ENCODE measurements at places on chromosomes 7 and 10.
A peak's percentile ranks its signal among the peaks of the same experiment; 100 is the strongest.

- H3K4me1 ChIP-seq, result peaks cover 4% of the 10 kb centered on the region
- no peak overlapping the region for H3K27ac ChIP-seq
- H3K4me3 ChIP-seq, result no peak overlapping the region
- no peak for DNase-seq
These were observed 105.5 kb downstream of the TES start for GRCh38 chr7:116315803-116316202.

DNA sequence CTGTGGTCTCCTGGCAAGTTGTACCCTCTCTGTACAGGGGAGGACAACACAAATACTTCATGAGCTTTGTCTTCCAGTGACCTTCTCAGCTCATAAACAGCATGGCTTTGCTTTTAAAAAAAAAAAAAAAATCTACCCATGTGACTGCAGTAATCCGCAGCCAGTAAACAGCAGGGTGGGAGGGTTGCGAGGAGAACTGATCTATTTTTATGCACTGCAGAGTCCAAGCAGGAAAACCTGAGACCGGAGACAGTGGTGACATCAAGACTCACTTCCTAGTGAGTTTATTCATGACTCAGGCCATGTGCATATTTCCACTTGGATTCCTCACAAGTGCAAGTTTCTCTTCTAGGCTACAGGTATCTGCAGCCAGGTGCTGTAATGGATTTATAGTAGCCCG, 127.9 kb downstream of the NRF1 start:
- peaks cover 10% of the 10 kb centered on the region for H3K36me3 ChIP-seq
- H3K27ac ChIP-seq, result no peak overlapping the region
- H3K4me1 ChIP-seq, result peaks cover 19% of the 10 kb centered on the region
- no peak for DNase-seq

DNA sequence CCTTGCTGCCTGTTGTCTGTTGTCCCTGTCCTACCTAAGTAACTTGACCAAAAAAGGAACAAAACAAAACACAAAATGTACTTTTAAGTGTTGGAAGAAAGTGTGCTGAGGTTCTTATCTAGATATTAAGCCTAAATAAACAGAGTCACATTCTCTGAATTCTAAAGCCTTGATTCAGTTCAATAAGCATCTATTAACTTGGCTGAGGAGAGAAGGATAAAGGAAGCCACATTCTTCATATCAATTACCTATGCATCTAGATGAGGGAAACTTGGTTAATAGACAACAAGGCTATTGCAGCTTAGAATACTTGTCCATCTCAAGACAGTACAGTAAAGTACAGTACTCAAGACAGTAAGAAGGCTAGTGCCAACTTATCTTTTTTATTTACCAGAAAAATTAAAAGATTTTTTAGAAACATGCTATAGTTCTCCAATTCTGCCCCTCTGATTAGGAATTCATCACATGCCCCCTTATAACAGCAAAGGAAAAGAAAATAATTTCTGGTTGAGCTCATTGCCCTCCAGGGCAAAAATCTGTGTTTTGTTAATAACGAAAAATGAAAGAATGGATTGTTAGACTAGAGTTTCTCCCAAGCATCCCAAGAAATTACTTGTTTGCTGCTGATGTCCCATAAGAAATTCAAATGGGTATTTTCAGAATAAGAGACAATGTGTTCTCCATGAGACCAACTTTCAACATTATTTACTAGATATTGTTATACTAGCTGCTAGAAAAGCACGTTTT, 546.5 kb upstream of the SEMA3D start:
- no peak overlapping the region for H3K4me3 ChIP-seq
- DNase-seq, result no peak
- no peaks in the 10 kb centered on the region for H3K36me3 ChIP-seq
- H3K27me3 ChIP-seq, result no peaks in the 10 kb centered on the region

DNA sequence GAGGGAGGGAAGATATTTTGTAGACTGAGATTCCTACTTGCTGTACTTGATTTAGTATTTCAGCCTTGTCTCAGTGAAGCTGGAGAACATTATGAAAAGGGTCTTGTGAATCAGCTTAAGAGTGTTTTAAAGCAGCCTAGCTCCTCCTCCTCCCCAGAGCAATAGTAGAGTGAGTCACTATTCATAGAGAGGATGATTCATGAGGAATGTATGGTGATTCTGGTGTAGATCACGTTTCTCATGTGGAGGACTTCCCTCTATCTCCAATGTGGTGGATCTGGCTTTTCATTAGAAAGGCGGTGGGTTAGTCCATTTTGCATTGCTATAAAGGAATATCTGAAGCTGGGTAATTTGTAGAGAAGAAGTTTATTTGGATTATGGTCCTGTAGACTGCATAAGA, 340.1 kb upstream of the CHRM2 start:
- H3K36me3 ChIP-seq, result no peaks in the 10 kb centered on the region
- H3K27me3 ChIP-seq, result peaks cover 3% of the 10 kb centered on the region
- H3K27ac ChIP-seq, result no peak overlapping the region

DNA sequence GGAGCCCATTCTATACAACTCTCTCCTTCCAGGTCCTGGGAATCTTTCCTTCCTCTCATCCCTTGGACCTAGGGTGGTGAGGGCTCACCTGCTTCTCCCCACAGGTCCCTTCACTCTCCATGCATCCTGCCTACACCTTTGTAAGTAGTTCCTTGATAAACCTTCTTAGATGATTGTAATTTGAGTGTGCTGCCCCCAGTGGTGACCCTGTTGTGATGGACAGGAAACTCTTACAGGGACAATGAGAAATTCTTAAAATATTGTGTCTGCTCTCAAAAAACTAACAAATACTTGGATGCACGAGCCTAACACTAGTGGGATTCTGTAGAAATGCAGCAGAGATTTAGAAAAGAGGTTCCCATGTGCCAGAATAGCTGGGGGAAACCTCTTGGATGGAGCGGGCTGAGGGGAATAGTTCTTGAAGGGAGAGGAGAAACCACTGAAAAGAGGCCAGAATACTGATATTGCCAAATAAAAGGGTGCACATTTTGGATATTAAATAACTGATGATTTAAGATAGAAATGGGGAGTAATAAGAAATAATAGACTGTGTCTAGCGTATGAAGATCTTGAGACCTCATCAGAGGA, 6.7 kb upstream of the PAXIP1 start:
- no peak overlapping the region for H3K4me3 ChIP-seq
- DNase-seq, result no peak
- peaks cover 6% of the 10 kb centered on the region for H3K36me3 ChIP-seq
- H3K27me3 ChIP-seq, result peaks cover 4% of the 10 kb centered on the region
- no peak overlapping the region for H3K27ac ChIP-seq

DNA sequence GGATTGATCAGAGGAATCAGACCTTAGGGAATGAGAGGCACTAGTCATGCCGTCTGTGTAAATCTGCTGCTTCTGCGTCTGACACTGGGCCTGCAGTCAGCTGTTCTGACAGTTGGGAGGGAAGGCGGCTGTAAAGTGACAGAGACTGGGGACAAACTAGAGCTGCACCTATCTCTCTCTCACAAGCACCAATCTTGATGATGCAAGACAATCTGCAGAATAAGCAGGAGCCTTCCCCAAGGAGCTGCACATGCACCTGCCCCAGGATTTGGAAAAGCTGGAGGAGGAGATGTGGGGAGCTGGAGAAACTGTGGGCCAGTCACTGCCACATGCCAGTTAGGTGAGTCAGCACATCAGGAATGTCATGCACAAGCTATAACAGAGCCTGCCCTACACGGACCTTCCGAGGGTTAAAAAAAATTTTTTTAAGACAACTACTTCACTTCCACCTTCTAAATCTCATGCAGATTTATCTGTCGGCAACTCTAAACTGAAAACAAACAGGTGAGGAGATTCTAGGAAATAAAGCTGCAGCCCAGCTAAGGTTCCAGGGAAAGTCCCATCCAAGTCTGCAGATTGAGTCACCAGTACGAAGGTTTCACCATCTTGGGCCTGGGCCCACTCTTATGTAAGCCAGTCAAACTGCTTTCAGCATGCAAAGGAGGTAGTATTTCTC, 39.2 kb downstream of the ENO4 start:
- H3K36me3 ChIP-seq, result no peaks in the 10 kb centered on the region
- H3K27me3 ChIP-seq, result no peaks in the 10 kb centered on the region
- no peak for DNase-seq
- H3K27ac ChIP-seq, result peak overlapping the region; percentile 42
- no peak overlapping the region for H3K4me3 ChIP-seq
- H3K4me1 ChIP-seq, result peaks cover 35% of the 10 kb centered on the region

DNA sequence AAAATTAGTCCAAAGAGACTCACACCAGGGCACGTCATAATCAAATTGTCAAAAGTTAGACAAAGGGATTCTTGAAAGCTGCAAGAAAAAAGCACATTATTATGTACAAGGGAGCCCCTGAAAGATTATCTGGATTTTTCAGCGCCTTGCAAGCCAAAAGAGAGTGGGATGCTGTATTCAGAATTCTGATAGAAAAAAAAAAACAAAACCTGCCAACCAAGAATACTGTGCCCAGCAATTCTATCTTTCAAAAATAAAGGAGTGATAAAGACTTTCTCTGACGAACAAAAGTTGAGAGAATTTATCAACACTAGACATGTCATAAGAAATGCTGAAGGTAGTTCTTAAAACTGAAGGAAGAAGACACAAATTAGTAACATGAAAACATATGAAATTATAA, 240.2 kb downstream of the SNX13 start:
- peaks cover 15% of the 10 kb centered on the region for H3K4me1 ChIP-seq
- H3K27ac ChIP-seq, result no peak overlapping the region
- no peak for DNase-seq
- H3K36me3 ChIP-seq, result peaks cover 12% of the 10 kb centered on the region

GRCh38 chr7:55517191-55517633, 55.1 kb downstream of the VOPP1 start:
- H3K4me1 ChIP-seq, result no peaks in the 10 kb centered on the region
- H3K36me3 ChIP-seq, result peaks cover 10% of the 10 kb centered on the region
- H3K4me3 ChIP-seq, result no peak overlapping the region
- no peak for DNase-seq
- H3K27me3 ChIP-seq, result no peaks in the 10 kb centered on the region
- H3K27ac ChIP-seq, result no peak overlapping the region

- no peak overlapping the region for H3K27ac ChIP-seq
- no peak overlapping the region for H3K4me3 ChIP-seq
- peaks cover 4% of the 10 kb centered on the region for H3K27me3 ChIP-seq
- H3K36me3 ChIP-seq, result no peaks in the 10 kb centered on the region
- DNase-seq, result no peak
These were observed 59.2 kb downstream of the ENTPD1 start for GRCh38 chr10:95815133-95815532.

DNA sequence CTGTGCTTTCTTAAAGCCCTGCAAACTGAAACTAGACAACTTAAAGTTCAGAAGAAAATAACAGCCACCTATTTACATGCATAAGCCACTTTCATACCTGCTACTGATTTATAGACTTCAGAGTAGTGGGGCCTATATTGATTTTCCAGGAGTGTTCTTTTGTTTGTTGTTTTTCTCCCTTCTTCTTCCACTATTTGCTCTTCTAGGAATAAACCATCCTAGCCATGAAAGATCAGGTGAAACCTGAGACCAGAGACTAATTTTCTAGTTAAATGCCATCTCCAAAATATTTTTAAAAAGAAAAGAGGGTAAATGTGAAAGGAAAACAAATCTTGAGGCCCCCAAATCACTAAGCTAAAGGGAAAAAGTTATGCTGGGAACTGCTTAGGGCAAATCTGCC, 72.4 kb upstream of the C1GALT1 start:
- H3K36me3 ChIP-seq, result no peaks in the 10 kb centered on the region
- H3K27ac ChIP-seq, result no peak overlapping the region
- DNase-seq, result no peak

- H3K27me3 ChIP-seq, result peaks cover 7% of the 10 kb centered on the region
- H3K36me3 ChIP-seq, result no peaks in the 10 kb centered on the region
- peaks cover 11% of the 10 kb centered on the region for H3K4me1 ChIP-seq
- no peak overlapping the region for H3K4me3 ChIP-seq
- no peak overlapping the region for H3K27ac ChIP-seq
- no peak for DNase-seq
These were observed 114.3 kb downstream of the TBXAS1 start for GRCh38 chr7:139943401-139943800.

DNA sequence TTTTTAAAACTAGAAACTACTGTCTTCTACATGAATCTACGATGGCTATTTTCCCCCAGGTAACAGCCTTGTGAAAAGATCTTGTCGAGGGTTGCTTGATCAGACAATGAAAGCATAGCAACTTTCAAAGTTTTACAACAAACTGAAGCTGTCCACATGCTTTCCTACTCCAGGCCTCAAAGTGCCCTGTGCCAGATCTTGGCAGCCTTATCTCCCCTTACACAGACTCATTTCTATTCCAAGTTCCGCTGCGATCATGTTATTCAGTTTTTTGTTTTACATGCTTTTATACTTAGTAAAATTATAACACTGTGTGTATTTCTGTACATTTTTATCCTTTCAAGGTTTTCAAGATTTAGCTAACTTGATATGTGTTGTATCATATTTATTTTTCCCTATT, 661.7 kb upstream of the SORCS1 start:
- no peaks in the 10 kb centered on the region for H3K27me3 ChIP-seq
- H3K36me3 ChIP-seq, result no peaks in the 10 kb centered on the region
- no peak overlapping the region for H3K27ac ChIP-seq
- H3K4me3 ChIP-seq, result no peak overlapping the region
- no peaks in the 10 kb centered on the region for H3K4me1 ChIP-seq

DNA sequence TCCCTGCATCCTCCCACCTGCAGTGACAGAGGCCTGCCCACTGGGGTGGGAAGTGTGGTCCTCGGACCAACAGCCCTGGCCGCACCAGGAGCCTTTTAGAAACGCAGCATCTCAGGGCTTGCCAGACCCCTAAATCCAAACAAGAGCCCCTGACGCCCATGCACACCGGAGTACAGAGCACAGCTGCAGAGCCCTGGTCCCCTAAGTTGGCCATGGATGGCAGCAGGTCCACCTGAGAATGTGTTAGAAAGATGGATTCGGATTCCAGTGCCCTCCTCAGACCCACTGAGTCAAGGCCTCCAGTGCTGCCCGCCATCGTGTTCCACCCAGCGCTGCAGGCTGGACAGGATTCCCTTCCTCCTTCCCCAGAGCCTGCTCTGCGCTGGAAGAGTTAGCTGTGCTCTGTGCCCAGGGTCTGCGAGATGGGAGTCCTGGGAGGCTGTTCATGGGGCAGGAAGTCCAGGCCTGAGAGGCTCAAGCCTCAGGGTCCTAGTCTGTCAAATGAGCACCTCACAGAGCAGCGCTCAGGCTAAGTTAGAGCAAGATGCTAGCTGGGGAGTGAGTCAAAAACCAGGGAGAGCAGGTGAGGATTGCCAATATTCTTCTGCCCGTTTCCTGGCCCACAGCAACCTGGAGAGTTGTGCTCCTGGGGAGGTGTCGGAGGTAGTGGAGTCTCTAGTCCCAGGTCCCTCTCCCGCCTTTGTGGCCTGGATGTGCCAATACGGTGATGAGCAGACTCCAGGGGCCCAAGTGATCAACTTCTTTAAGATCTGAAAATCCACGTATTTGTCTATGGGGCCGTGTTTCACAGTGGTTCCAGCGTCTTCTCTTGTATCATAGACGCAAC, 95.9 kb upstream of the GPR26 start:
- no peak overlapping the region for H3K27ac ChIP-seq
- H3K4me1 ChIP-seq, result no peaks in the 10 kb centered on the region
- no peaks in the 10 kb centered on the region for H3K36me3 ChIP-seq
- H3K4me3 ChIP-seq, result no peak overlapping the region

- no peaks in the 10 kb centered on the region for H3K4me1 ChIP-seq
- no peak overlapping the region for H3K4me3 ChIP-seq
- H3K27ac ChIP-seq, result no peak overlapping the region
- H3K27me3 ChIP-seq, result no peaks in the 10 kb centered on the region
These were observed 271.5 kb upstream of the ZWINT start for GRCh38 chr10:56632537-56632936.

Measured in type B pancreatic cell (in vitro differentiated cells).